ENCODE measurements at places on chromosomes 7 and 10.

DNA sequence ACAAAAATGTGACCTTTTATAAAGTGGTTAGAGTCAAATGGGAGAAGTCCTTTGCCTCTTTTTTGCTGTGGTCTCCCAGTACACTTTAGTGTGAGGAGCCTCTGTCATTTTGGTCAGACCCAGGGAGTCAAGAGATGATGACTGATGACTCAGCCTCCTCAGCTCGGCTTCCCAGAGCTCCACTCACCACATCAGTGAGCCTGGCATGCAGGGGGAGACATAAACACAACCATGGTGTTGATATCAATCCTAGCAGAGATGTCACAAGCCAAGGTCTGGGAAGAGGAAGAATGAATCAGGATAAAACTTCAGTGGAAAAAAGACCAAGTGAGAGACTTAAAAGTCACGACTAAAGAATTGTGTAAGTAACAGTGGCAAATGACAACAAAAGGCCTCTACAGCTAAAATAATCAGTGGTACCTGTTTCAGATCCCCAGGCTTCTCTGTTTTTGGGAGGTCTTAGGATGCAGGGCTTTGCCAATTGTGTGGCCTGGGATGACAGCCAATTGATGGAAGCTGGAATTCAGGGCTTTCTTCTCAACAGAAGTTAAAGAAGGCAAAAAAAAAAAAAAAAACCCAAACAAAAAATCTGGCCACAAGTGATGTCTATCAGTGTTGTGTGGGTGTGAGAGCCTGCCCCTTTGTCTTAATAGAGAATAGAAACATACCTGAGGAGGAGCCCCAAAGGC is 50.2 kb downstream of the TFAM start:
- peak; percentile 17 for DNase-seq

- no peak for DNase-seq
These were observed 11.1 kb upstream of the MSS51 start for GRCh38 chr10:73444457-73444856.

DNA sequence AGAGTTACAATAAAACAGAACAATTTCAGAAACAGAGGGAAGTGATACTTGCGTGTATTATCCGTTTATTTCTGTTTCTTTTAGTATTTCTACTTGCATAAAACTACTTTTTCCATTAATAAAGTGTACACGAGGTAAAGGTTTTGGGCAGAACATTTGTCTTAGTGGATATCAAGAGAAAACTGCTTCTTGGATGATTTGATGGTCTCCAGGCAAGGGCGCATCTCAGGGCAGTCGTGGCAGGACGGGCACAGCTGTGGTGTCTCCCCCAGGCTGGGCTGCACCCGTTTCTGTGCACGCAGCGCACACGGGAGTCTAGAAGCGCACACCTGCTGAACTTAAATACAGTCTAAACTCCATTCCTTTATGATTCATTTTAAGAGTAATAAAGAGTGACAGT is 23.4 kb upstream of the RNF32 start:
- DNase-seq, result no peak

DNA sequence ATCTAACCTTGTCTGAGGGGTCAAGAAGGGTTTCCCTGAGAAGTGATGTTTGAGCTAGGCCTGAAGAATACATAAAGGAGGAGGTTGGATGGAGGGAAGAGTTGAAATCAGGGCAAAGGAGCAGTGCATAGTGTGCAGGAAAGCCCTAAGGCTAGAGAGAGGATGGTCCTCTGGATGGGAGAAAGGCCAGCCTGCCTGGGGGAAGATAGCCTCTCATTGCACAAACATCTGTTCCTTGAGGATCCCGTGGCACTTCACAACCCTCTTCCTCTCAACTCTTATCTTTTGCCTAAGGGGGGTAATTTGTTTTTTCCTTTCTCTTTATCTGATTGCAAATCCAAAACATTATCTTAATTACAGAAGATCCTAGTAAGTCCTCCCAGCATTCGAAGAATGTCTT is 35.7 kb downstream of the STAMBPL1 start:
- no peak for DNase-seq

DNA sequence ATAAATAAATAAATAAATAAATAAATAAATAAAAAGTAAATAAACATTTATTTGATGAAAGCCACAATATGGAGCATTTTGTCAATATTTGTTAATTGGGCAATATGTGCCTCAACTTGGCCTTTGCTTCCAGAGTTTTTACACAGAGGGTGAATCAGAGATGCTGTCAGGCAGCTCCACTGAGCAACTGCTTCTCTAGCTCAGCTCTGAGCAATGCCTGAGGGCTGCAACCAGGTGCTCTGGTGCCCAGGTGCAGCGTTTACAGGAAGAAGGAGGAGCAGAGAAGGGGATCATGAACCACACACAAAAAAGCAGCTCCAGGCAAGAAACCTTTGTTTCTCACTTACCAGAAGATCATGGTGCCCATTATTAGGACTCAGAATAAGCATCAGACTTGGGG is 876.2 kb upstream of the AUTS2 start:
- no peak for DNase-seq

GRCh38 chr7:113649556-113649955 is 269.3 kb downstream of the PPP1R3A start:
- no peak for DNase-seq

GRCh38 chr7:27888736-27889135 is 148.8 kb downstream of the TAX1BP1 start:
- no peak for DNase-seq

GRCh38 chr7:106671160-106671559 is 10.2 kb upstream of the CCDC71L start:
- DNase-seq, result no peak

- no peak for DNase-seq
These were observed 74.2 kb downstream of the NXPH1 start for GRCh38 chr7:8507566-8507965.

GRCh38 chr10:88190540-88191235 is 327.3 kb downstream of the PTEN start:
- no peak for DNase-seq

- DNase-seq, result no peak
These were observed 6.9 kb downstream of the HNRNPA2B1 start for GRCh38 chr7:26193432-26194207.

GRCh38 chr10:89351412-89351779 is 23.6 kb downstream of the IFIT3 start:
- DNase-seq, result no peak

GRCh38 chr7:150990416-150991186 is at the start of gene NOS3:
NOS3 (plus strand) TSS chr7:150991017; CDS start chr7:150993804, 2,787 bp downstream.
- no peak for DNase-seq

DNA sequence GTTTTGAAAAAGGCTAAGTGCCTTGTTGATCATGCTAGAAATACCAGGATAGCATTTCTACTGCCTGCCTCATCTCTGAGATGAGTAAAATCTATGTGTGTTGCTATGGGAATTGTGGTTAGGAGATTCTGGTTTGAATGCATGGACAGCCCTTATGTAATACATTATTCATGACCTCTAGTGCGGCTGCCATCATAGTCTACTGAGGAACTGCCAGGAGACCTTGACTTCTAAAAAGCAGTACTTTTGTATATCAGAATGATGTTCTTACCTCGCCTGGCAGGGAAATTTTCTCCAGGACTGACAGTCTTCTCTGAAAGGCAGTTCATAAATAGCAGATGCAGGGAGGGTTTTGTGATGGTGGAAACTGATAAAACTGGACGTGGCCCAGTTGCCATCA is 248.5 kb downstream of the NSUN6 start:
- DNase-seq, result no peak

DNA sequence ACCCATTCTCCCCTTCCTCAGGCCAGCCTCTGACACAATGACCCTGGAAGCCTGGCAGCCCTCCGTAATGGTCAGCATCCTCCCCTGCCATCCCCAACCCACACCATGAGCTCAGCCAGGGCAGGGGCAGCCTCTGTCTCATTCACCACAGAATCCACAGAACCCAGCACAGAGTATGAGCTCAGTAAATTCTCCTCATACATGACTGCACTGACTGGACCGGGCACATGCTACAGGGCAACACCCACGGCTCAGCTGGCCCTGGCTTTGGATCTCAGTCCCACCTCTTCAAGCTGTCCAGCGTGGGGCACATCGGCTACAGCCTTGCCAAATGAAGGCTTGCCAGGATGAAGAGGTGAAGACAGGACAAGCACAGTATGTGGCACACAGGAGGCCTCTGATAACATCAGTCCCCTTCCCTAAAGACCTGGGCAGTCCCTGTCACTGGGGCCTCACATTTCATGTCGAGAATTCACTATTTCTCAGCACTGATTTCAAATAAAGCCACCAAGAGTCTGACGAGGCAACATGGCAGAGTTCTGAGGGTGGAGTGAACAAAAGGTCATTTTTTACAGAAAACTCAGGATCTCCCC is 7.9 kb downstream of the GPRIN2 start:
- DNase-seq, result peak; percentile 14

- DNase-seq, result no peak
These were observed 3.0 kb upstream of the PLAU start for GRCh38 chr10:73907841-73908517.

GRCh38 chr7:137952426-137952805 is 49.5 kb downstream of the CREB3L2 start:
- DNase-seq, result no peak

- no peak for DNase-seq
These were observed 647.2 kb downstream of the GRM8 start for GRCh38 chr7:126605553-126605952.

DNA sequence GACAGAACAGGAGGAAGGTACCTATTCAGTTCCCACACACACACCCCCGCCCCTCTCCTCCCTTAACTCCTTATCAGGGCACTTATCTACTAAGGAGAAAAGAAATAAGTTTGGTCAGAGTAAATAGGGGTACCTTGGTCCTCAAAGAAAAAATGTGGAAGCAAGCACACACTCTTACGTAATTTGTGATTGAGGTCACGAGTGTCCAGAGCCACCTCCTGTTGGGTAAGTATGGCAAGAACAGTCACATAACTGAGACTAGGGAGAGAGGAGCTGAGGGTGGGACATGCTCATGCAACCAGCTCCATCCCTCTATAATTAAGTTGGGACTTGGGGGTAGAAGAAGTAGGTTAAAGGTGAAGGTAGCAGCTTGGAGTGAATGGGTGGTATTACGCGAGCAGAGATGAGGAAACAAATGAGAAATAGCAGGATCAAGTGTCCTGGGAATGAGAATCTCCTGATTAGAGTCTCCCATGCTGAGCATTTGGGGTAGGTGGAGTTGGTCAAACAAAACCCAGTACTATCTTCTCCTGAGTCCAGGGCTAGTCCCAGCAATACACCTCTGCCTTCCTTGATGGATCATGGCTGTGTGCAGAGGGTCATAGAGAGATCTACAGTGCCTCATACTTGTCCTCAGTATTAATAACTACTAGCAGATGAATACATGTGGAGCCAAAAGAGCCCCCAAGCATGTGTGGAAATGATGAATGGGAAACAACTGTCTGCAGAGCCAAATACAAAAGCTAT is 77.1 kb downstream of the GSAP start:
- no peak for DNase-seq

DNA sequence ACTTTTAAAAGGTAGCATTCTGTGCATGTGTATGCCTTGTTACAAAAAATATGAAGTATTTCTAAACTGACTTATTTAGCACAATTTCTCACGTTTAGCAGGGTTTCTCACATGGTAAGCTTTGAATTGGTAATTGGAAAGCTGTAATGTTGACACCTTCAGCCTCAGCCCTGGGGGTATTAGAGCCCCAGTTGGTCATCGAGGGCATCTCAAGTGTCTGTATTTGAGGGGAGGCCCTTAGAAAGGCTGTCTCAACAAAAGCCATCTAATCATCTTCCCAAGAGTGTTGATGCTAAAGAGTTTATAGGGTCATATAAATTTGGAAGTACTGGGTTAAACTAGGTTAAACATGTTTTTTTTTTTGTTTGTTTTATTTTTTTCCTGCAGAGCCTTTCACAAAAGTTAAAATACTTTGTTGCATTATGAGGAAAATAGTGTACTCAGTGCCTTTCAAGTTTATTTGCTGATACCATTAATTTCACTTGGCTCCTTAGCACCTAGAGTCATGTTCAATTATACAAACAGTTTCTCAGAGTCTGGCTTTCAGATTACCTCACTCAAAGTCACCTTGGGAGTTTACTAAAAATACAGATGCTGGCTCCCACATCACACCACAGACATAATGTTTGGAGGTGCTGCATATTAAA is 134.0 kb downstream of the CD36 start:
- no peak for DNase-seq

- DNase-seq, result no peak
These were observed 4.7 kb upstream of the LANCL2 start for GRCh38 chr7:55360486-55360885.

- DNase-seq, result no peak
These were observed 198.1 kb upstream of the KLF14 start for GRCh38 chr7:130932088-130932487.
